MCF 10A (cell line): ENCODE measurements at places on chromosomes 7 and 10. TPM values are rescaled to one million over a fixed set of nuclear protein-coding genes. Genes with fewer than 3 reads are reported as not detected.

GRCh38 chr7:47704936-47705335, 123.0 kb upstream of the TNS3 start:
- no peaks in the 10 kb centered on the region for H3K27me3 ChIP-seq
- H3K36me3 ChIP-seq = no peaks in the 10 kb centered on the region
- no peaks in the 10 kb centered on the region for H3K4me1 ChIP-seq
- no peak for DNase-seq
- no peak overlapping the region for H3K4me3 ChIP-seq

- H3K27me3 ChIP-seq = no peaks in the 10 kb centered on the region
- no peak for DNase-seq
- H3K27ac ChIP-seq = no peak overlapping the region
- no peaks in the 10 kb centered on the region for H3K4me1 ChIP-seq
- H3K4me3 ChIP-seq = no peak overlapping the region
Measured at GRCh38 chr7:110775046-110775445, 315.9 kb upstream of the LRRN3 start.

- H3K4me3 ChIP-seq = peak within 1 kb of the TSS; percentile 76
- H3K36me3 ChIP-seq = peaks cover 20% of the 10 kb centered on the region
- H3K27me3 ChIP-seq = no peaks in the 10 kb centered on the region
- H3K27ac ChIP-seq = peak within 1 kb of the TSS; percentile 67
Measured at GRCh38 chr10:45000752-45001380, at the start of gene ZNF22. ZNF22 (plus strand) TSS chr10:45000923; CDS start chr10:45003369, 2,446 bp downstream.

GRCh38 chr7:2478800-2479199, 2.6 kb upstream of the GRIFIN start:
- no peaks in the 10 kb centered on the region for H3K27me3 ChIP-seq
- DNase-seq = no peak
- no peak overlapping the region for H3K4me3 ChIP-seq

- no peaks in the 10 kb centered on the region for H3K36me3 ChIP-seq
- no peak for DNase-seq
- no peaks in the 10 kb centered on the region for H3K4me1 ChIP-seq
- peaks cover 59% of the 10 kb centered on the region for H3K27me3 ChIP-seq
- H3K4me3 ChIP-seq = no peak overlapping the region
Measured at GRCh38 chr10:91024541-91024940, 103.7 kb upstream of the ANKRD1 start.

GRCh38 chr10:13969792-13970140, 361.0 kb downstream of the FRMD4A start:
- no peaks in the 10 kb centered on the region for H3K36me3 ChIP-seq
- H3K4me3 ChIP-seq = no peak overlapping the region
- no peaks in the 10 kb centered on the region for H3K27me3 ChIP-seq
- H3K4me1 ChIP-seq = no peaks in the 10 kb centered on the region

Gene SMIM30
- 32.3 and 37.4 TPM in 2 replicates for total RNA-seq

GRCh38 chr10:98030093-98030821, at the start of gene CRTAC1:
CRTAC1 (minus strand) TSS chr10:98030621; CDS start chr10:98030472, 149 bp downstream.
- DNase-seq = no peak
- H3K4me3 ChIP-seq = no peak within 1 kb of the TSS
- H3K27me3 ChIP-seq = peaks cover 56% of the 10 kb centered on the region
- H3K36me3 ChIP-seq = no peaks in the 10 kb centered on the region

Gene MRC1
- total RNA-seq = 0.05 TPM in 1 of 2 replicates, not detected in the other

Gene CLCN1
- not detected in 2 replicates for total RNA-seq

DNA sequence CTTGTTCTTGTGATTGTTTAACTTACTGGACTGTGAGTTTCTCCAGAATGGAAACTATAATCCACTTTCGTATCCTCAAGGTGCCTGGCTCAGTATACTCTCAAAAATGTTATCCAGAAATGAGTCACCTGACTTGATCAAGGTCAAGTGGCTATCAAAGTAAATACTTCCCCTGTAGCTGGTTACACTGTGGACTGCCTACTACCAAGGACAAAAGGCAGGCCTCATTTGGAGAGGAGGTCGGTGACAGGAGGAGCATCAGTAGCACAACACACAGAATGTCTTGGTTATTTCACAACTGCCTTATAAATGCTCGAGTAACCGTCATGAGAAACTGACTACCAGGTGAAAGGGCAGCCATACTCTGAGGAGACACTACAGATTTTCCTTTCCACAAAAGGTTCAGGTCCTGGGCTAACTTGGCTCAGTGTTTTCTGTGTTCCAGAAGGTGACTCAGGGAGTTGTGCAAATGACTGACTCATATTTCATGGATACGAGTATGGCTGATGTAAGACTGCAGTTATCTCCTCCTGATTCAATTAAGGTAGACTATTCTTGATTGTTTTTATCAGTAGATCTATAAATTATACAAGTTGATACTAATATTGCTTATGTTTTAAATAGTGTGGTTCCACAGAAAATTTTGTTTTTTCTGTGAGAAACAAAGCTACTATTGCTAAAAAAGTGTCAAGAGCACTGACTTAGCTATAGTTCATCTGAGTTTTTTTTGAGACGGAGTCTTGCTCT, 4.2 kb upstream of the CCNY start:
- H3K27me3 ChIP-seq = no peaks in the 10 kb centered on the region
- H3K36me3 ChIP-seq = peaks cover 24% of the 10 kb centered on the region
- H3K27ac ChIP-seq = peak overlapping the region; percentile 93
- H3K4me3 ChIP-seq = peak overlapping the region; percentile 33
- peak; percentile 97 for DNase-seq
- peaks cover 44% of the 10 kb centered on the region for H3K4me1 ChIP-seq
